ENCODE measurements at places on chromosomes 7 and 10.

- no peak for DNase-seq
These were observed 305.1 kb downstream of the AUTS2 start for GRCh38 chr7:69903410-69903809.

DNA sequence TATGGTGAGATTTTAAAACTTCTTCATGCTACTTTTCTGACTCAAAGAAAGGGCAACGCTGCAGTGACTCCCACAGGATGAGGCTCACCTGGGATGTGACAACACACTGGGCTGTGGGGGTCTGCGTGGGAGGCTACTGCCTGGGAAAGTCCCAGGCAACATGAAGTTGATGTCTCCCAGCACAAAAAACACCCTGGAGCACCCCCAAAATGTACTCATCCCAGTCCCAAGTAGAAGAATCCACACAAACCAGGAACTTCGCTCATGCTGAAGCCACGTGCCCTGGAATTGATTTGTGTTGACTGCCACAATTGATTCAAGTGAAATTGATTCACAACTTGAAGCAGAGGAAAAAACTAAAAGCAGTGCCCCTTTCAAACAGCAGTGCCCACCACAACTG lies 24.9 kb upstream of the PTPRN2 start:
- no peak for DNase-seq

DNA sequence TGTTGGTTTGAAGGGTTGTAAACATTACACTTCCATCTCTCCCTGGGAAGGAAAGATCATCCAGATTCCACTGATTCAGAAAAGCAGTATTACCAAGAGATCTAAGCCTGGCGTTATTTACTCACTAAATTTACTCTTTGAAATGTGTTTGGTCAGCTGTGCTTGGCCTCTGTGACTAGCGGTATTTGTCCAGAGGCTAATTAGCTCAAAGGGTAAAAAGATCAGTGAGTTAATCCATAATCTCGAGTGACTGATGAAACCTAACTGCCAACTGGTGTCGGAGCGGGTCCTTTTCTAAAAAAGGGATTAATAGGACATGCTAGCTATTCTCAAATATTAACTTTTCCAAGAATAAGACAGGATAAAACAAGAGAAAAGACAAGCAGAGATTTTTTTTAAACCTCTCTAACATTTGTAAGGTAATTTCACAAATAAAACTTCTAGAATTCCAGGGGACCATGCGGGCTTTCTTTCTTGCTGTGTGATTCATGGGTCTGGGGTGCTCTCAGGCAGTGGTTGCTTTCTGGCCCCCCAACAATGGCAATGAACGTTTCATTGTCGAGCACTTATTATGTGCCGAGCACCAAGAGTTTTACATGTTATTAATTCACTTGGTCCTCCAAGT lies 247.3 kb upstream of the AOAH start:
- DNase-seq: no peak

GRCh38 chr7:47672271-47672791 lies 90.4 kb upstream of the TNS3 start:
- DNase-seq: no peak

DNA sequence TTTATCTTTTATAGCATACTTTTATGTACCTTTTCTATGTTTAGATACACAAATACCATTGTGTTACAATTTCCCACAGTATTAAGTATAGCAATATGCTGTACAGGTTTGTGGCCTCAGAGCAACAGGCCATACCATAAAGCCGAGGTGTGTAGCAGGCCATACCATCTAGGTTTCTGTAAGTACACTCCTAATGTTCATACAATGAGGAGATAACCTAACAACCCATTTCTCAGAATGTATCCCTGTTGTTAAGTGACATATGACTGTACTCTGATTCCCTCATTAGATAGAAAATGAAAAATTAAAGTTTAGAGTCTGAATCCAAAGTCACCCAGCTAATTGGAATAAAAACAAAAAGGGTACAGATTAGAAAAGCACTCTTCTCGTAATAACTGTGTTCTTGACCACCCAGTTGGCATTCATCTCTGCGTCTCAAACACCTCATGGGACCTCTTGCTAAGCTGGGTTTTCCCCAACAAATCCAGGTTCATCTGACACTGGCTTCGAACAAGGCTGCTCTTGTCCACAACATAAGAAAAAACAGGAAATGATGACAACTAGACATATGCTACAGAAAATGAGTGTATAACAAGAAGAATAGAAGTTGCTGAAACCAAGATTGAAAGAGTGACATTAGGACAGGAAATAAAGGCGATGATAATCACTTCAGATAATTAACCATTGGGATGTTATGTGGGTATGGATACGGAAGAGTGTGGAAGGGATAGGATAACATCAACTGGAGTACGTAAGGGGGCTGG lies 1.4 kb downstream of the NDUFB8 start:
- DNase-seq: no peak

- no peak for DNase-seq
These were observed 8.5 kb downstream of the PDZD8 start for GRCh38 chr10:117366741-117367140.

Data from erythroblast (primary cell).